ENCODE measurements at places on chromosomes 16 and 17.

DNA sequence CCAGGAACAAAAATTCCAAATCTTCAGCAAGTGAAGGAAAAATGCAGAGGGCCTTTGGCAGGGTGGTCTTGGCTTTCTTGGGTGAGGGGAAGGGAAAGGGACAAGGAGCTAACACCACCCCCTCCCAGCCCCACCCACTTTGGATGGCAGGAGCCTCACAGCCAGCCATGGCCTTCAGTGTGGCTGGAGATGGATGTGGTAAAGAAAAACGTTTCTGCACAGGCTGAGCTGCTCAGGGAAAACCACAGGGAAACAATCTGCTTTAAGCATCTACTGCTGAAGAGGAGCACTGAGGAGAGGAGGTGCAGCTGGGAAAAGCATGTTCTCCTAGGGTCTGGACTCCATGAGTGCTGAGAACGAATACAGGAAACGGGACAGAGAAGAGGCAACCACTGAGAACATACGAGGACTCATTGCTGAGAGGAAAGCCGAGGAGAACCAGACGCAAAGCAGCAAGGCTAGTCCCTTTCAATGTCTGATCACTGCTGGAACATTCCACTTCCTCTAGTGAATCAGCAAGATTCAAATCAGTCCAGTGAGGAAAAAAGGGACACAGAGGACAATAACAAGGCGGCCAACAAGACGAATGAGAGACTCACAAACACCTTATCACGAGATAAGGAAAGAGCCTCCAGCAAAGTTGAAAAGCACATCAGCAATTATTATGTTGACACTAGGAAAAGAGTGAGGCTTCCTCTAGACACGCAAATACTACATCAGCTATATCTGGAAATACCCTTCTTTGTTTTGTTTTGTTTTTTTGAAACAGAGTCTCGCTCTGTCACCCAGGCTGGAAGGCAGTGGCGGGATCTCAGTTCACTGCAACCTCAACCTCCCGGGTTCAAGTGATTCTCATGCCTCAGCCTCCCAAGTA lies 41.7 kb downstream of the ZZEF1 start:
- no peak for DNase-seq

DNA sequence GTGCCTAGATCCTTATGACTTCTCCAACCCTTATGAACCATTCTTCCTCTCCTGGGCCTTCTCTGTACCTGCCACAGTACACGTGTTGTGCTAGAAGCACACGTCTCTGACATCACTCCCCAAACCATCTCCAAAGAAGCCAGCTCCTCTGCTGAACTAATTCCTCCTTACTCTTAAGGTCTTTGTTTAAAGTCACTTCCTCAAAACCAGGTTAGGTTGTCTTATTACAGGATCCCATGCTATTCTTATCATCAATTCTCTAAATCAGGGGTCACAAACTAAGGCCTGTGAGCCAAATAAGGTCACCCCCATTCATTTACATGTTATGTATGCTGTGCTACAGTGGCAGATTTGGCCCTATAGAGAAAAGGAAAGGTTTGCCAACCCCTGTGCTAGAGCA lies 4.0 kb downstream of the SUPT6H start:
- DNase-seq: no peak

- no peak for DNase-seq
Measured at GRCh38 chr17:71084219-71084618, 914.9 kb downstream of the KCNJ2 start.

DNA sequence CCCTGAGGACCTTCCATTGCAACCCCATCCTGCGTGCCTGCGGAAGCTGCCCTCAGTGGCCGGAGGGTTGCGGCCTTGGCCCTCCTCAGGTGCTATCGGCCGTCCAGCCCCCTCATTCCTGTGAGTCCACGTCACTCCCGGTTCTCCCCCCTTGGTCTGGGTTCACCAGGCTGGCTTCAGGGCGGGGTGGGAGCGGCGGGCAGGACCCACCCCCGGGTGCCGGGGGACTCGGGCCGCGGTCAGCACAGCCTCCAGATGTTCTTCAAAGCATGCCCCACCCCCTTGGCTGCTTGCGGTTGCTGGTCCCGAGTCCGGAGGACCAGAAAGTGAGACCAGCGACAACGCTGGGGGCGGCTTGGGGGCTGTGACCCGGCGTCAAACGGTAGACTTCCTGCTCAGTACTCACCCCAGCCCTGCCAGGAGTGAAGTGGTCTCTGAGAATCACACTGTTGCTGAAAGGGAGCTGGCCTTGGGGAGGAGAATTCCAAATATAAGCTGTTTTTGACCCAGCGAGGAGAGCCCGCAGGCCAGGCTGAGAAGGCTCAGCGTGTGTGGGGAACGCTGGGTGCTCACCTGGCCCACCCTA lies 4.5 kb downstream of the ZNF469 start:
- no peak for DNase-seq

DNA sequence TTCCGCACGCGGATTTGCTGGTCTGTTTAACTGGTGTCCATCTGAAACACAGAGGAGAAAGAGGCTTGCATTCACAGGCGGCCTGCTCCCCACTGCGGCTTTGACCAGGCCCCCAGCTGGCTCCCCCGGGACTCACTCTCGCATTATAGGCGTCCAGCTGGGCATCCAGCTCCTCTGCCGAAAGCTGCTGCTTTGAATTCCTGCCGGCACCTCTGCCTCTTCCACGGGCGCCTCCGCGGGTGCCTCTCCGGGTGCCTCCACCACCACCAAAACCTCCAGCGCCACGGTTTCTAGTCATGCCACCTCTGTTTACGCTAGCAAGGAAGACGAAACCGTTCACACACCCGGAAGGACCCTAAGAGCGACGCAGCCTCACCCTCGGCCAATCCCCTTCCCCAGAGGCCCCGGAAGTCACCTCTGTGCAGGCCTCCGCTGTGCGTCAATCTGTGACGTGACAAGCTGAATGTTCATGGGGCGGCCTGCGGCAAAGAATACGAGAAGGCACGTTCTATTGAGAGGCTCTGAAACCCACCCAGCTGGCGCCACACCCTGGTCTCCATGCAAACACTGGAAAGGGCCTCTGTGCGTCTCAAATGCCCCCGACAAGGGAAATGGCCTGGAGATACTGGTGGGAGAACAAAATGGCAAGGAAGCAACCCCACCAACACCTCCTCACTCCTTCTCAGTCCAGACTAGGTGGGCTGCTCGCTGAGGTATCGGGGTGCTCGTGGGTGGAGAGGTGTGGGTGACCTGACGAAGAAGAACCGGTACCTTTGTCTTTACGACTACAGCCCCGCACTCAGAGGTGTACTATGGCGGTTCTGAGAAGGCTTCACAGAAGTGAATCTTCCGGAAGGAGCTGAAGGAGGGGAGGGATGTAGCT lies 3.0 kb downstream of the ALYREF start:
- no peak for DNase-seq

GRCh38 chr16:85202051-85202601 lies 89.9 kb upstream of the CIBAR2 start:
- no peak for DNase-seq

DNA sequence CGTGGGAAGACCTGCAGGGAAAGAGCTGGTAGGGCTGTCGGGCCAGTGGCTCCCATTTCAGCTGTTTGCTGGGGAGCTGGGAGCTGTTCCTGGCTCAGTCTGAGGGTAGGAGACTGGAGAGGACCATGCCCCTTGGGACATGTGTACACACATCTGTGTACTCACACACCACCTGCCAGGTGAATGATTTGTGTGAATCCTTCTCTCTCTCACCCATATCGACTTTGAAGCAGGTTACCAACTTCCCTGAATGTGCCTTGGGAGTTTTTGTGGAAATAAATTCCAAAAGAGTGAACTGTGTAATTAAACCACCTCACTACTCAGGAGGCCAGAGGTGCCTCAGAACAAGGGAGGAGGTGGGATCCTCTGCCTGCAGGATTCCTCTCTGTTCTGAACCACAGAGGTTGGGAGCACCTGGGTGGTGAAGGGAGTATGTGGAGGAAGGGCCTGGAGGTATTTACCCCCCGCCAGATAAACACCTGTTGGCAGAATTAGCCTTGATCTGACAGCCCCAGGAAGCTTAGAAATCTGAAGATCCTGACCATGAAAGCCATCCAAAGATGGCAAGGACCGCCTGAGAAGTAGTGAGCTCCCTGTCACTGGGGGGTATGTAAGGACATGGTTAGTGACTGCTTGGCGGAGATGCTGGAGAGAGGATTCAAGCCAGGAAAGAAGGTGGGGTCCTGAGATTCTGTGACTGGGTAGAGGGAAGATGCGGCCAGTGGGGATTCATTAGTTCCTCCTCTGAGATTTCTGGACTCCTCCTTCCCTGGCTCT lies 3.3 kb downstream of the ABCC3 start:
- DNase-seq: no peak

DNA sequence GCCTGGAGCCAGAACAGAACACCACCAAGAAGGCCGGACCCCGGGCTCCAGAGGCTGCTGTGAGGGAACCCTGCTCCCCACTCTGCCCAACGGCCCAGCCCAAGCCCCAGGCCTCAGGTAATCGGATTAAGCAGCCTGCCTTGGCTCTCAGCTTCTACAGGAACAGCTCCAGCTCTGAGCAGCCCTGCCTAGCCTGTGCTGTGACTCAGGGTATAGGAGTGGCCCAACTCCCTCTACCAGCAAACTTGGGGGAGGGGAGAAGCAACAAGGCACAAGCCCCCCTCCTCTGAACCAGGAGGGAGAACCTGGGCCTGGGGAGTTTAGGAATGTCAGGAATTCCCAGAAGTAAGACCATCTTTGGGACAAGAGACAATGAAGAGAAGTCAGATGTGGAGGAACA lies 849 bp upstream of the SOX15 start:
- DNase-seq: no peak

DNA sequence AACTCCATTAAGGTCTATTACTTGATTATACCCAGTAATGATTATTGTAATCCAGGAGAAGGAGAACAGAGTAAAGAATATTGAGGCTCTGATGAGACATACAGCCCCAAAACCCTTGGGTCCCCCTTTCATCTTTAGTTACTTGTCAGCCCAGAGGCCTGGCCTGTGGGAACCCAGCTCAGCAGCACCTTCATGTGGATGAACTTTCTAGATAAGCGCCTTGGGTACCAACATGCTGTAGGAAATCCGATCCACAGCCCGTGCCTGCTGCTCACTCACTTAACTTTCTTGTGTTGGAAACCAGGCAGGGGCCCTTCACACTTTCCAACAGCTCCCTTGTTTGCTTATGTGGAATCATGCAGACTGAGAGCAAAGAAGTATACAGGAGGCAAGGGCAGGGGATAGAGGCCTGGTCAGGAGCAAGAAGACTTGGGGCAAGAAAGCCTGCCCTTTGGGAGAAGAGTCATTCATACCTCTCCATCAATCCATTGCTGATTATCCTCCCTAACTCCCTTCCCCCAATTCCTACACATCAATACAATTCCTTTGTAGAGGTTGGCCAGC lies 64.0 kb upstream of the SOX9 start:
- DNase-seq: no peak

- DNase-seq: no peak
Measured at GRCh38 chr17:6413065-6413464, 21.9 kb downstream of the AIPL1 start.

GRCh38 chr16:79217375-79218011 lies 383.0 kb downstream of the MAF start:
- DNase-seq: no peak

Measured in AG04449 (cell line).